ENCODE measurements at places on chromosomes 11 and 22.

DNA sequence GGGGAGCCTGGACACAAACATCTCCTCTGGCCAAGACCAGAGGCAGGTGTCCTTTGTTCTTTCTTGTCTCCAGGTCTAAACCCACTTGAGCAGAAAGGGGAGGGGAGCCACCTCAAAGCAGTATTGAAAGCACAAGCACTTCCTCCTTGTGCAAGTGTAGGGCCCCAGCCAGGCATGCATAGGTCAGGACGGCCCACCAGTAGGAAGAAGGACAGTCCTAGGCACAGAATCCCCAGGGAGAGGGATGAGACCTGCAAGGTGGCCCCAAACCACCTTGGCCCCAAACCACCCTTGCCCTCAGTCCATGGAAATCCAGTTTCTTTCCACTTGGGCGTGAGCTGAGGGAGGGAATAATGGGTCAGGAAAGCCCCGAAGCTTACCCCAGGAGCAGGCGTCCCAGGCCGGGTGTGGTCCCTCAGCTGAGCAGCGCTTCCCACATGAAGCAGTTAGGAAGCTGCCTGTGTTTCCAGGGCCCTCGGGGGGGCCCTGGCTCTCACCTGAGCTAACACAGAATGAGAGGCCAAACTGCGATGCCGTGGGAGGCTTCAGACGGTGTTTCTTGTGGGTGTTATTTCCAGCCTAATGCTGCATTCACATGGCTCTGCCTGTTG is 20.4 kb upstream of the IGSF9B start:
- DNase-seq, result no peak

DNA sequence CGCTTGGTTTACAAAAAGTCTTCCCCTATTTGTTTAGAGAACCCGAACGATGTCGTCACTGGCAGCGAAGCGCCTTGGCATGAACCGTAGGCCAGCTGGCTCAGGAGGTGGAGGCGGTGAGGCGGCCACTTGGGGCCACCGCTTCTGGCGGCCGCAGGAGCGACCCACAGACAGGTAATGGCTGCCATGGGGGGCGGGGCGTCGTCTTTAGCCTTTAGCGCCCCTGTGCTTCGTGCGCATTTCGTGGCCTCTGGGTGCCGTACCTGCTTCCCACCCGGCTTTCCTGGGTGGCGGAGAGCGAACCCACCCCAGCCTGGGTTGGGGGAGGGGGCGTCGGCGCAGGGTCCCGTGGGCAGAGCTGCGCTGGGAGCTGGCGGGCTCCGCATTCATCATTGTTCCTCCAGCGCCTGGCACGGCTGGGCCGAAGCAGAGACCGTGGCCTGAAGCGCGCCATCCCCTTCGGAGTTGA is 469 bp upstream of the OSBP2 start:
- DNase-seq, result peak; percentile 56

GRCh38 chr11:96293598-96294021 is 49.4 kb downstream of the MAML2 start:
- DNase-seq, result no peak

GRCh38 chr11:68315171-68315920 is 3.0 kb downstream of the LRP5 start:
- no peak for DNase-seq

DNA sequence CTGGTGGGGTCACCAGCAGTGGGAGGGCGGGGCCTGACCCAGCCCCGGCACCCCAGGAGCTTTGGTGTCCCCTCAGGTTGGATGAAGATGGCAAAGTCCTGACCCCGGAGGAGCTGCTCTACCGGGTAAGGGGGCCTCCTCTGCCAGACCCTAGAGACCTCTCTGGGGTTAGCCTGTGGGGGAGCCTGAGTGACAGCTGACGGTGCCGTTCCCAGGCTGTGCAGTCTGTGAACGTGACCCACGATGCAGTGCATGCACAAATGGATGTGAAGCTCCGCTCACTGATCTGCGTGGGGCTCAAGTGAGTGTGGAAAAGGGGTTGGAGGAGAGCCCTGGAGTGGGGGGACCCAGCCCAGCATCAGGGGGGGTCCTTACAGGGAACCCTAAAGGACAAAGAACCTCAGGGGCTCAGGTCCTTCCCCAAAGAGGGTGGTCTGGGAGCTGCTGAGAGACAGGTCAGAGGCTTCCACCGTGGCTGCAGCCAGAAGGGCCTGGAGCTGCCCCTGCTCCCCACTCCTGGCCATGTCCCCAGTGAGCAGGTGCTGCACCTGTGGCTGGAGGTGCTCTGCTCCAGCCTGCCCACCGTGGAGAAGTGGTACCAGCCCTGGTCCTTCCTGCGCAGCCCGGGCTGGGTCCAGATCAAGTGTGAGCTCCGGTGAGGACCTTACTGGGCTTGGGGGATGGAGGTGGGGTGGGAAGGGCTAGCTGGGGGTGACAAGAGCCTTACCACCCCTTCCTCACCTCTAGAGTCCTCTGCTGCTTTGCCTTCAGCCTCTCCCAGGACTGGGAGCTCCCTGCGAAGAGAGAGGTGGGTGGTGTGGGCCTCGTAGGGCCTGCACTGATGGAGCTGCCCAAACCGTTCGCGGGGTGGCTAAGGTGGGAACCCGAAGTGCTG is 38.6 kb downstream of the SGSM3 start:
- DNase-seq, result no peak

- no peak for DNase-seq
Observed at GRCh38 chr22:17007257-17007656, 765 bp downstream of the GAB4 start.

- no peak for DNase-seq
Observed at GRCh38 chr11:104772806-104773241, 125.4 kb downstream of the CASP12 start.

- no peak for DNase-seq
Observed at GRCh38 chr11:44380820-44381219, 70.9 kb upstream of the ALX4 start.

GRCh38 chr22:39181356-39181755 is 28.9 kb upstream of the CBX7 start:
- no peak for DNase-seq

DNA sequence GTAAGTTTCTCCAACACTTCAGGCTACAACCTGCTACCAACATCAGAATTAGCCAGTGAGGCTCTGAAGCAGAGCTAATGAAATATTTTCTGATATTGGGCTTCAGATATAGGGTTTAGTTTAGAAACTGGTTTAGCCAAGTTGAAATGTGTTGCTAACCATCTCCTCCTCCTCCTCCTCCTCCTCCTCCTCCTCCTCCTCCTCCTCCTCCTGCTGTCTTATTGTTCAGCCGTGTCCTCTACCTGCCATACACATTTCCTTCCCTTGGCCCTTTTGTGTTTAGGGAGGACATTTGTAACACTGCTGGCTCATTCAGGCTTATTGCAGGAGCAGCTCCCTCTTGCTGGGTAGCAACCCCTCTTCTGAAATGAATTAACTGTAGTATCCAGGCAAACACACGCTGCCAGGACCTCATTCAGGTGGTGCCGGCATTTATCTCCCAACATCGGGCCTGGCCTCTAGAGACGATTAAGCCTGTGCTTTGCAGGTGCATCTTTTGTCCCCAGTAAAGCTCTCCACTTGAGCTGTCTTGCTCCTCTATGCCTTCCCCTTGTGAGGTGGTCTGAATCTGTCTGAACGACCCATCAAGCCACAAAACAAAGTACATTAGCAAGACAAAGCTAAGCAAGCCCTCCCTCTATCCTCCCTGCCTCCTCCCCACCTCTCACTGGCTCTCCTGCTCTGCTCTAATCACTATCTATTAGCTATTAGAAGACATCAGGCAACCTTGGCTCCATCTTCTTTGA is 82.9 kb downstream of the KCNJ1 start:
- no peak for DNase-seq

- no peak for DNase-seq
Observed at GRCh38 chr11:47856186-47856585, 8.0 kb upstream of the NUP160 start.

DNA sequence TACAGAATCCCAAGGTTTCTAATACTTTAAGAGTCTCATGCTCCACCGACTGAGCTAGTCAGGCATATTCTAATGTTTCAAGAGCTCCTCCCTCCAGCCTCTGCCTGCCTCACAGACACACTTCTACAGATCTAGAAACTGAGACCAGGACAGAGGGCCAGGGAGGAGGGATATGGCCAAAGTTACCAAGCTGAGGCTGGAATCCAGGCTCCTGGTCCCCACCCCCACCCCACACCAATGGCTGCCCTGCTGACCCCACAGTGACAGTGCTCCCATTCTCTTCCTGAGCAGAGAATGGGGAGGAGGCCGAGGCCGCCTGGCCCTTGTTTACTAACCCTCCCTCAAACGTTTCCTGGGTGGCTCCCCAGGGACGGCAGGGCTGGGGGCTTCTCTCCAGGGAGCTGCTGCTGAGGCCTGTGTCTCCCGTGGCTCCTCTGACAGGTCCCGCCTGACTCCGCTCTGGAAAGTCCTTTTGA is 2.2 kb downstream of the PLEKHB1 start:
- no peak for DNase-seq

- DNase-seq, result peak; percentile 93
Observed at GRCh38 chr22:42814215-42814614, 42.9 kb downstream of the ARFGAP3 start.

DNA sequence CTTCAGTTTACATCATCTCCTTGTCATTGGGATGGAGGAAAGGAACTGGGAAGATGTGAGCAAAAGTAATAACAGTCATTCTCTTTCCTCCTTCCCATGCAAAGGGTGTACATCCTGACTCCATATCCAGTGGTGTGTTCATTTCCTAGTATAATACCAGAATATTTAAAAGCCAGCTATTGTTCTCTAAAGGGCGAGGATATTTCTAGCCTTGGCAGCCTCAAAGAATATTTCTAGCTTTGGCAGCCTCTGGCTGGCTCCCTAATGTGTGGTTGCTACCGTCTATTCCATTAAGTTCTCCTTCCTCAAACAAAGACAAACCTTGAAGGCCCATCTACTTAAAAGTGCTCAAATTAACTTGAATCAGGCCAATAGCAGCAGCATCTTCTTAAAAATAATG is 114.0 kb downstream of the FAM76B start:
- DNase-seq, result no peak

DNA sequence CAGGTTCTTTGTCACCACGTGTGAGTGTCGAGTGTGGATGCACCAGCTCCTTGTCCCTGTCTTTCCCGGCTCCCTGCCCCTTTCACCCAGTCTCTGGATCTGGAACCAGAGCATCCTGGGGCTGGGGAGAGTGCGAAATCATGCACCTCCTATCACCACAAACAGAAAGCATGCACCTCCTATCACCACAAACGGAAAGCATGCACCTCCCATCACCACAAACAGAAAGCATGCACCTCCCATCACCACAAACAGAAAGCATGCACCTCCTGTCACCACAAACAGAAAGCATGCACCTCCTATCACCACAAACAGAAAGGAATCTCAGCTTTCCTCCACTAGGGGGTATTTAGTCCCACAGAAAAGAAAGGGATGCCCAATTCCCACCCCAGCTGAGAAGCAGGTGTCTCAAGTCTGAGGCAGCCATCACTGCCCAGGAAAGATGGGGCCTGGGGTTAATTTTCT is 5.9 kb upstream of the GLB1L3 start:
- DNase-seq, result no peak

DNA sequence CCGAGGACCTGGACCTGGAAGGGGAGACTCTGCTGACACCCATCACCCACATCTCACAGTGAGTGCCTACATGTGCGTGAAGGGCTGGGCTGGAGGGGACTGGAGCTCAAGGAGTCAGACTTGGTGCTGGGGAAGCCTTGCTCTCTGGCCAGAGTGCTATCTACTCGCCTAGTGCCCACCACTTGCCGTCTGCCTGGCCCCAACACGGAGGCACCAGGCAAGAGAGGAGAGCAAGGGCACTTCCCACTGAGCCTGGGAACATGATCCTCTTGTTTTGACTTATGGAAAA is 37.8 kb downstream of the KCNQ1OT1 start:
- no peak for DNase-seq

- no peak for DNase-seq
Observed at GRCh38 chr11:111260811-111261210, 15.3 kb downstream of the POU2AF2 start.

DNA sequence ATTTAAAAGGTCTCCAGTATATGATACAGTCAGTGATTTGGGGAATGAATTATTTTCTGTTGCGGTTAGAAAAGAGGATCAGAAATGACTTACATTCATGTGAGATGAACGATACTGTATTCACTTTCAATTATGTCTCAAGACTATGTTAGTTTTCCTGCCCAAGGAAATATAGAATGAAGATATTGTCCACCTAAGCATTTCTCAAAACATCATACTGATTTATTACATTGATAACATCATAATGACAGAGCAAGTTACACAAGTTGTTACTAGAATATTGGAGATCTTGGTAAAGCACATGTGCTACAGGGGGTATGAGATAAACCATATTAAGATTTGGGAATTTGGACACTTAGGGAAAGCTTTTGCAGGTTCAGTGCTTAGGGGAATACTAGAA is 67.8 kb upstream of the OR9G4 start:
- DNase-seq, result no peak

DNA sequence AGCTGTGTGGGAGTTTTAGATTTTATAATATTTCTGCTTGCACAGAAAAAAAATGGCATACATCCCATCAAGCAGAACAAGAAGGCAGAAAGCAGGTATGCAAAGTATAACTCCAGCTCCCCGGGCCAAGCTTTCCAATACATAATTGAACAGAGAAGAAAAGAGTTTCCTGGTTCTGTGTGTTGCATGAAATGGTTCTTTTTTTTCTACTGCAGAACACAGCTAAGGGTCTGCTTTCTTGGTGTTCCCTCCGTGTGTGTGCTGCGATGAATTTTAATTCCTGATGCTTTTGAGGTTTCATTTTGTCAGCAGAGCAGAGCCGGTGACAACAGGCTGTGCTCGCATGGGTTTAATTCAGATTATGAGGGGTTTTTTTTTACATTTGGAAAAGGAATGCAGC is 70.7 kb upstream of the TTC12 start:
- DNase-seq, result no peak

DNA sequence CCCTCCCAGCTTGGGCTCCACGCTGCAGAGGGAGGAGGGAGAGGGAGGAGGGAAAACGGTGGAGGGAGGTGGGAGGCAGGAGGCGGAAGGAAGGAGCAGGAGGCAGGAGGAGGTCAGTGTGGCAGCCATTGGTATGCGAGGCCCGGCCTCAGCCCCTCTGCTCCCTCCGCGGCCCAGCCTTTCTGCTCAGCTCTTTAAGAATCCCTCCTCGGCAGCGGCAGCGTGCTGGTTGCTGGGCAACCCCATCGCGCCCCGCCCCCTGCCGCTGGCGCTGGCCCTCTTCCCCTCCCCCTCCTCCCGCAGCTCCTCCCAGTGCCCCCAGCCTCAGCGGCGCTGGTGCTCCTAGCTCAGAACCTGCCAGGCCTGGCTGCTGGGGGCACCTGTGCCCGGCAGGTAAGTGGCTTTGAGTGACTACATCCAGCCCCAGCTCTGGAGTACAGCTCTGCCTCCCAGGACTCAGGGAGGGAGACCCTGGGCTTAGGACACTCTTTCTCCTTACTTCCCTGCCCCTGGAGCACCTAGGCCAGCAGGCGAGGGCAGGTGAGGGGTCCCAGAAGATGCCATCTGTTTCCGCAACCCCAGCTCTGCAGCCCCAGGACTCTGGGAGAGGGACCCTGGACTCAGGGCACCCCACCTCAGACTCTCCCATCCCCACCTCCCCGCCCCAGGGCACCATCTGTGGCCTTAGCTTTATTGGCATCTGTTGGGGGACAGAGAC is 7.2 kb upstream of the FLRT1 start:
- no peak for DNase-seq

GRCh38 chr22:28799606-28800307 is 612 bp downstream of the XBP1 start:
- DNase-seq, result no peak
